CD14-positive monocyte (primary cell): ENCODE measurements at places on chromosomes 5 and 9.
A peak's percentile ranks its signal among the peaks of the same experiment; 100 is the strongest.

DNA sequence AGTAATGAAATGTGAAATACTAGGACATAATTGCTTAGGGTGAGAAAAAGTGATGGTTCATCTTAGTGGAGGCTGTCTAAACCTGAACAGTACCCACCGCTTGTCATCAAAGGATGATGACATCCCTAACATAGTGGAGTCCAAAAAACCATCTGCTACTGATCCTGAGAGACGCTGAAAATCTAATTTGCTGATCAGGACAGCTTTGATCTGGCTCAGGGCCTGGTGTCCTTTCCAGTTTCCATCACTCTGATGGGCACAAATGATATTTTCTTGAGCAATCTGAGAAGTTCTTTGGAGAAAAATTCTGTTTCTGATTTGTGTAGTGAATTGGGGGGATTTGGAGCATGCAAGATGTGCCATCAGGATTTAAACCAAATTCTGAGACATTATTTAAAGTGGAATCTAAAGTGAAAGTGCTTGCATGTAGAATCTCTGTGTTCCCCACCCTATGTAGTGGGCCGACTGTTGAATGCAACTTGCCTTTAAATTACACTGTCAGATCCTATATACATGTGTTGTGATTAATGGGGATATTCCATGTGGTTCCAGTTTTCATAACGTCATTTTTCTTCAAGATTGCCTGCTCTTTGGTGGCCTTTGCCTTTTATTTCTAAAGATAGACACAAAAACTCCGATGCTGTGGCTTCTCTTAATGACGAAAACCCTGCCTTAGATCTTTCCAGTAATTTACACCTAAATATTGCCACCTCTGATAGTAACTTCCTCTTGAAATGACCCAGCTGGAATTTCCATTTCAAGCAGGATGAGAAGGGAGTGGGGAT lies 213.2 kb downstream of the PCSK5 start:
- no peak for DNase-seq

DNA sequence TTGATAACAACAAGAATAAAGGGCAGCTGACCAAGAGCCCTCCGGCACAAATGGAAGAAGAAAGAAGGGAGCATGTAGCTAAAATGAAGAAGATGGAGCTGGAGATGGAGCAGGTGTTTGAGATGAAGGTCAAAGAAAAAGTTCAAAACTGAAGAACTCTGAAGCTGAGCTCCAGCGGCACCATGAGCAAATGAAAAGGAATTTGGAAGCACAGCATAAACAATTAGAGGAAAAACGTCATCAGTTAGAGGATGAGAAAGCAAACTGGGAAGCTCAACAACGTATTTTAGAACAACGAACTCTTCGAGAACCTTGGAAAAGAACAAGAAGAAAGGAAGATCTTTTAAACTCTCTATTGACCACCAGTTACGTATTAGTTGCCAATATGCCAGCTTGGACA lies 100.9 kb downstream of the GABBR2 start:
- no peak for DNase-seq

- DNase-seq, result no peak
Measured at GRCh38 chr9:573691-574410, 267.6 kb upstream of the DMRT1 start.

DNA sequence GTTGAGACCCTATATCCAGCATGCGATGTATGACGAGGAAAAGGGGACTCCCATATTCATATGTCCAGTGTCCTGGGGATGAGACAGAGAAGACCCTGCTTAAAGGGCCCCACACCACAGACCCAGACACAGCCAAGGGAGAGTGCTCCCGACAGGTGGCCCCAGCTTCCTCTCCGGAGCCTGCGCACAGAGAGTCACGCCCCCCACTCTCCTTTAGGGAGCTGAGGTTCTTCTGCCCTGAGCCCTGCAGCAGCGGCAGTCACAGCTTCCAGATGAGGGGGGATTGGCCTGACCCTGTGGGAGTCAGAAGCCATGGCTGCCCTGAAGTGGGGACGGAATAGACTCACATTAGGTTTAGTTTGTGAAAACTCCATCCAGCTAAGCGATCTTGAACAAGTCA lies 17.1 kb downstream of the BTNL3 start:
- DNase-seq, result no peak

GRCh38 chr5:79746642-79747569 lies 57.3 kb downstream of the CMYA5 start:
- no peak for DNase-seq

GRCh38 chr5:35117967-35118366 lies 70.2 kb upstream of the AGXT2 start:
- DNase-seq, result peak; percentile 62

- DNase-seq, result no peak
Measured at GRCh38 chr5:155106221-155106620, 92.7 kb downstream of the KIF4B start.

DNA sequence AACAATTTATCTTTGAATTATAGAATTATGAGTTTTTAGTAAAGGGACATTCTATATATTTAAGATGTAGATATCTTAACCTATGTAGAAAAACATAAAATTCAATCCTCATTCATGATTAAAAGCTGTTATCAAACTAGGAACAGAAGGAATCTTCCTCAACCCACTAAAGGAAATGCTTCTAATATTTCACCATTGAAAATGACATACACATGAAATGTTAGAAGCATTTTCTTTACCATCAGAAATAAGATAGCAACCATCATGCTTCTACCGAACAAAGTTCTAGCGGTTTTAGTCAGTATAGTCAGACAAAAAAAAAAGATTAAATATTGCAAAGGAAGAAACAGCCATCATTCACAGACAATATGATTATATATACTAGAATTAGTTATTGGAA lies 32.2 kb downstream of the SHOC1 start:
- no peak for DNase-seq

GRCh38 chr5:76493190-76493837 lies 90.2 kb downstream of the IQGAP2 start:
- no peak for DNase-seq
